HCT116 (cell line): ENCODE measurements at places on chromosomes 4 and X.

GRCh38 chrX:10098270-10098713 is 58.5 kb upstream of the CLCN4 start:
- no peak for DNase-seq

DNA sequence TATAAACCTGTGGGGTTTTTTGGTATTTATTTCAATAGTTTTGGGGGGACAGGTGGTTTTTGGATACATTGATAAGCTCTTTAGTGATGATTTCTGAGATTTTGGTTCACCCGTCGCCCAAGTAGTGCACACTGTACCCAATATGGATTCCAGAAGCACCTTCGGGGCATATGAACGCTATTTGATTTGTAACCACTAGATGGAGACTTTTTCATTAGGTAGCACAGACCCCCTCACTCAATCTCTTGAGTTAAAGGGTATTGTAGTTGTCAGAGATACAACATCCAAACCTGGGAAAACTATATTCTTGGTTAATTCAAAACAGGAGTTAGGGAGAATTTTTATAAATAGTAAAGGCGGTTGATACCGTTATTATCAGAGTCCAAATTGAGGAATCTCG is 79.8 kb downstream of the SPANXN3 start:
- no peak for DNase-seq

GRCh38 chr4:173318648-173319211 is 15.4 kb downstream of the HMGB2 start:
- peak; percentile 15 for DNase-seq

DNA sequence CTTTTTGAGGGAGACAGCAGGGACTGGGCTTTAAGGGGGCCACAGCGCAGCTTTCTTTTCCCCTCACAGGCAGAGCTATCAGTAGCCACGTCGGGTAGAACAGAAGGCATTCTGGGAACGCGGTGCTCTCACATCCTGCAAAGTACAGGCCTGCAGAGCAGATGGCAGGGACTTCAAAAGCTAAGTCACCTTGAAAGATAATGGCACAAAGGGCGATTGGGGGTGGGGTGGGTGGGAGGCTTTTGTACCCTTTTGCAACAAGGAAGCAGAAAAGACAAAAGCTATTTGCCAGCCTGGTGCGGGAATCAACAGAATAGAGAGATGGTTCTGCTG is 93.9 kb downstream of the PHKA2 start:
- no peak for DNase-seq

- no peak for DNase-seq
These were observed 80.1 kb upstream of the MAML3 start for GRCh38 chr4:140233791-140234696.
